ENCODE measurements at places on chromosomes 13 and 19.

DNA sequence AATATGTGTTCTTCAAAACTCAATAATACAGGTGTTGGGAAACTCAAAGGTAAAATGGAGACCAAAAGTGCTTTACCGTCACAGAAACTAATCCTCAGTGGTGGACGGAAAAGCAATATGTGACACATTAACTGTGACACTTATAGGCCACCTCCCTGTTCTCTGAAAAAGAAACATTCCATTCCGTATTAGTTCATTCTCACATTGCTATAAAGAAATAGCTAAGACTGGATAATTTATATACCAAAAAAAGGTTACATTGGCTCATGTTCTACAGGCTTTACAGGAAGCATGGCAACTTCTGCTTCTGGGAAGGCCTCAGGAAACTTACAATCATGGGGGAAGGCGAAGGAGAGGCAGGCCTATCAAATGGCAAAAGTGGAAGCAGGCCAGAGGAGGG is 435.3 kb upstream of the HTR2A start:
- DNase-seq, result no peak

DNA sequence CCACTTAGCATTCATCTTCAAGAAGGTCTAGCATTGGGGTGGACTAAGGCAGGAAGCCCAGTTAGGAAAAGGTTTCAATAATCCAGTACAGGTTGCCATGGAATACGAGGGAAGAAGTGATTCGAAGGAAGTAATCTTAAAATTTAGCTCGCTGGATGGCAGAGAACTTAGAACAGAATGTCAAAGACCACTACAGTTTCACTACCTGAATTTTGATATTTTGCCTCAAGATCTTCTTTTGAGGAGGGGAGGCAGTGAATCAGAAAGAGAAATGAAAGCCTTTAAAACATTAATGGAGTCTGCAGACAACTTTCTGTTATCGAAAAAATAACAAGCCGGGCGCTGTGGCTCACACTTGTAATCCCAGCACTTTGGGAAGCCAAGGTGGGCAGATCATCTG is 7.0 kb upstream of the RAB8A start:
- DNase-seq, result no peak

DNA sequence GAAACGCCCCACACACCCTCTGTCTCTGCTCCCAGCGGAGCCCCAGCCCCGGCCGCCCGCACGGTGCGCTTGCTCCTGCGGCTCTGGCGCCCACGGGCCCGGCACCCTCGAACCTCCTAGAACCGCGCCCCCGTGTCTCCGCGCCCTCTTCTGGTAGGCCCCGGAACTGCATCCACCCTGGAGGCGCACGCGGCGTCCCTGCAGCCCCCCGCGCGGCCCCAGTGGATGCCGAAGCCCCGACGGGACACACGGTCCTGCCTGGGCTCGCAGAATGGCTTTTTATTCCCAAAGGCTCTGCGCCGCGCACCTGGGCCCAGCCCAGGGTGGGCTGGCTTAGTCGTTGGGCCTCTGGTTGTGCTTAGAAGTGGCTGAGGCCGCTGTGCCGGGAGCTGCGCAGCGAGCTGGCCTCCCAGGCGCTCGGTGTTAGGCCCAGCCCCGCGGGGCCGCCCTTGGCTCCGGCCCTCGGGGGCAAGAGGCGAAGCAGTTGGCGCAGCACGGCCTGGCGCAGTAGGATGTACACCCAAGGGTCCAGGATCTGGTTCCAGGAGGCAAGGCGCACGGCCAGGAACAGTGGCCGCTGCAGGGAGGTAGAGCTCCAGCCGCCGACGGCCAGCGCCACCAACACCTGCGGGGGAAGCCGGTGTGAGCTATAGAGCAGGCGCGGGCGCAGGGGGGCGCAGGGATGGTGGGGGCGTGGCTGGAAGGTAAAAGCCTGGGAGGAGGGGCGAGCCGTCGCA is 2.8 kb downstream of the PTGER1 start:
- DNase-seq, result no peak

DNA sequence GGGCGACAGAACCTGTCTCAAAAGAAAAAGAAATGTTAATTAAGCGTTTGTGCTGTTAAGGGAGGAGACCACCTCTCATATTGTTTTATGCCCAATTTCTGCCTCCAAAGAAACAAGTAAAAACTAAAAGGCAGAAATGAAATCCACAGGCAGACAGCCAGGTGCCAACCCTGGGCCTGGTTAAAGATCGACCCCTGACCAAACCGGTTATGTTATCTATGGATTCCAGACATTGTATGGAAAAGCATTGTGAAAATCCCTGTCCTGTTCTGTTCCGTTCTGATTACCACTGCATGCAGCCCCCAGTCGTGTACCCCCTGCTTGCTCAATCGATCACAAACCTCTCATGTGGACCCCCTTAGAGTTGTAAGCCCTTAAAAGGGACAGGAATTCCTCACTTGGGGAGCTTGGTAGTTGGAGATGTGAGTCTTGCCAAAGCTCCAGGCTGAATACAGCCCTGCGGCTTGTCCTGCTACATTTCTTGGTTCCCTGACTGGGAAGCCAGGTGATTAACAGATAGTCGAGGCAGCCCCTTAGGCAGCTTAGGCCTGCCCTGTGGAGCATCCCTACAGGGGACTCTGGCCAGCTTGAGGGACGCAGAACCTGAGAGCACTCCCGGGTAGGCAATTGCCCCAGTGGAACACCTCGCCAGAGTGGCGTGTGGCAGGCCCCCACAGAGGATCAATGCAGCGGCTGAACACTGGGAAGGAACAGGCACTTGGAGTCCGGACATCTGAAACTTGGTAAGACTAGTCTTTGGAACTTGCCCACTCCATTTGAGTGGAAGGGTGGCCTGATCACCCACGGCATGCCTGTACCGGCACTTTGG is 748 bp upstream of the ZNF552 start:
- no peak for DNase-seq

DNA sequence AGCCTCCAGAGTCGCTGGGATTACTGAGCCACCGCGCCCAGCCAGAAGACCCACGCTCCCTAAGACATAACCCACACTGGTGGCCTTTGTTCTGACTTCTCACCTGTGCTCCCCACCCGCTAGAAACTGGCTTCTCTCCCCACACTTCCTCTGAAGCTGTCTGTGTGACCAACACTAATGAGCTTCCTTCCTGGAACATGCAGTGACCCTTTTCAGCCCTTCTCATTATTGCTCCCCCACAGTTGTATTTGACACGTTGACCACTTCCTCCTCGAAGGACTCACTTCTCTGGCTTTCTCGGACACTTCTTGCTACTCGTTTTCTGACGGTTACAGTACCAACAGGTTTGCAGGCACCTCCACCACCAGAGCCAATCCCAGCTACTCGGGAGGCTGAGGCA is 10.9 kb downstream of the NCR1 start:
- no peak for DNase-seq

DNA sequence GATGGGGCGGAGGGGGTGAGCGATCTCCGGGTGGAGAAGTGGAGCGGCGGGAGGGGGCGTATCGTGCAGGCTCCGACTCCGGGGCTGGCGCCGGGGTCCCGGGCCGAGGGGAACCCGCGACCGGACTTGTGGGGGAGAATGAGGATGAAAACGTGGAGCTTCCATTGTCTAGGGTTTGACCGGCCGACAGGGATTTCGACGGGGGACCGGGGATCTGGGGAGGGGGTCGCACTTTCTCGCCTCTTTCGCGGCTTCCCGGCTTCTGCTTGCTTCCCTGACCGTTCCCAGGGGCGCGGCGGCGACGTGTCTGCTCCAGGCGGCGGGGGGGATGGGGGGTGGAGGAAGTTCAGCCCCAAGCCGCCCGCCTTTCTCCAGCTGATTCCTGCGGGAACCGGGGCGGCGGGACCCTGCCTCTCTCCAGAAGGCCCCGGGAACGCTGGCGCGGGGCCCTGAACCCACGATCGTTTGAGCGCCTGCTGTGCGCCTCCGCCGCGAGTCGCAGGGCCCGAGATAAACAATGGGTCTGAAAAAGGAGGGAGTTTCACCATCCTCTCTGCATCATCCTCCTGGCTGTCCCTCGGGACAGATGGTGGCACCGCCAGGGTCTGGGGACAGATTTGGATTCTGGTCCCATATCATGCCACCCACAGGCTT is 790 bp downstream of the TPM4 start:
- no peak for DNase-seq

DNA sequence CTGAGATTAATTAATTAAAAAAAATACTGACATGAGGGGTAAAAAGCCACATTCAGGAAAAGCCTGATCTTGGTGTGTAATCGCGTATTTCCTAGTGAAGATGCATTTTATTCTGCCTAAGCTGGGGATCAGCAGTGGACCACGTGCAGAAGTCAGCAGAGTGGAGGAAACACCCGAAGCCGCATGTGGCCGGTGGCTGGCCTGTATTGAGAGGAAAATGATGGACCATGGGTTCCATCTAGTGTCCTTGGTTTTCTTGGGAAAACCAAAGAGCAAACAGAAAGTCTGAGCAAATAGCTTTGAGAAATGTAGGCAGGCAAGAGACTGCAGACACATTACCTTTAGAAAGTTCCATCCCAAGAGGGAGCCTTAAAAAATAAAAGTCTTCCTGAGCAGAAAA is 23.7 kb upstream of the SHISA2 start:
- no peak for DNase-seq

- DNase-seq, result peak; percentile 40
These were observed 6.1 kb downstream of the SH2D3A start for GRCh38 chr19:6761053-6761676.

- no peak for DNase-seq
These were observed 2.1 kb upstream of the CCL25 start for GRCh38 chr19:8050274-8051096.

DNA sequence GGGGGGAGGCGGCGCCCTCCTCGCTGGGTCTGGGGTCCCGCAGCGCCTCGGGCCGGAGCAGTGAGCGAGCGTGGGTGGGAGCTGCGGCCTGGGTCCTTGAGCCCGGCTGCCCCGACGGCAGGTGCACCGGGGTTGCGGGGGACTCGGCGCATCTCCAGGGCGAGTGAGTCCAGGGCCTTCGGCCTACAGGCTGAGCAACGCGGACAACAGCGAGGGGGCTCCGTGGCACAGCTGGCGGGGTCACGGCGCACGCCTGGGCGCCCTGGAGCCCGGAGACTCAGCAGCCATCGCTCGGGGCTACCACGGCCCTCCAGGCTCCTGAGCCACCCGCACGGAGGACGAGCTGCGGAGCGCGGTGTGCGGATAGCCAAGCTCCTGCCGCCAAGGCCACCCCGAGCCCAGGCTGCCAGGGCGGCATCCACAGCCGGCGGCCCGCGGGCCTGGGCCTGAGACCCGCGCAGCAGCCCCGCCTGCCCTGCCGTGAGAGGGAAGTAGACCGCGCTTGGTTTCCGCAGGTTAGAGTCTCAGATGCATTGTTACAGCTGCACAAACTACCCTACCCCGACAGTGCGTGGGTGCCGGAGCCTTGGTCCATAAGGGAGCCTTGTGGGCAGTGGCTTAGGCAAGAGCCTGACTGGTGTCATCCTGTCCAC is 253.9 kb upstream of the SGCG start:
- DNase-seq, result no peak

DNA sequence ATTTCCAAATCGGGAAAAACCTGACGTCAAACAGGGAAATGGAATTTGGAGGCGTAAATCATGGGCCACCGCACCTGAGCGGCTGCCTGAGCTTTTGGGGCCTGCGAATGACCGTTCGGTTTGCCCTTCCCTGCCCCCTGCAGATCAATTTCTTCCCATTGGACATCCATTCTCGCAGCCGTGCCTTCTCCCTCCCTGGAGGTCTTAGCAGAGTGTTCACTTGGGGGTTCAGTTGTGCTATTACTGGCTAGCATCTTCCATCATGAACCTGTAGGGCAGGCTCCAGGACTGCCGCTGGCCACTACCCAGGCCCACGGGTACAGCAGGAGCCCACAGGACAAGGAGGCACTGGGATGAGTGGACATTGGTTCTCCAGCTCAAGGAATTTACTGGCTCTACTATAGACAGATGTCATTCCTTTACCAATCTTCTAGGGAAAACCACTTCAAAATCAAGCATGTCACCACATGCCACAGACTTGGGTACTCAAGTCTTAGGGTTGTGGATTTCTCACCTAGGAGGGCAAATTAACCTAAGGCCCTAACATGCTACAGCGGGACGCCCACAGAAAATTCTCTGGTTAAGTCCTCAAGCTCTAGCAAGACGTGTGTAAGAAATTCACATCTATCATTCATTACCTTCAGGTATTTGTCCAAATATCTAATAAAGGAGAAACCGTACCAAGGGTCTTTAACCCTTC is 75.5 kb downstream of the COL4A1 start:
- no peak for DNase-seq

GRCh38 chr13:37127691-37128241 is 22.3 kb upstream of the CSNK1A1L start:
- no peak for DNase-seq

DNA sequence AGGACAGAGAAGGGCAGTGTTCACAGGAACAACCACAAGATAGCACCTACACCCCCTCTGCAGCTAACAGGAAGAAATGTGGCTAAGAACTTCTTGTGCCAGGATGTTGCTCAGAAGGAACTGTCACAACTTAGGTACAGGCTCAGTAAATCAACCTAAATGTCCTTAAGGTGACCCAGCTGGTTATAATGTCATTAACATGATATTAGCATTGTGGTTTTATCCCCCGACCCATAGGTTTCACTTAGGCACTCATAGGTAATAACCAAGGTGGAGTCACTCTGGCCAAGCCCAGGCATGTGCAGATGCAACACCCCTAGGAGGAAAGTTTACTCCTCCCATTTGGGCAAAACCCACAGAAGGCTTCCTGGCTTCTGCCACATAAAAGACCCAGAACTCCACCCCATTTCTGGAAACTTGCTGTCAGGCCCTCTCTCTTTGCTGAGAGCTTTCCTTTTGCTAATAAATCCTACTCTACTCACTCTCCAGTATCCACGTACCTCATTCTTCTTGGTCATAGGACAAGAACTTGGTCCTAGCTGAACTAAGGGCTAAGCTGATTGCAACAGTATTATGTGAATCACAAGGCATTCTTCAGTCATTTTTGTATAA is 951.3 kb downstream of the SLITRK5 start:
- DNase-seq, result no peak

- no peak for DNase-seq
These were observed 23.7 kb downstream of the ZNF175 start for GRCh38 chr19:51594774-51595109.

DNA sequence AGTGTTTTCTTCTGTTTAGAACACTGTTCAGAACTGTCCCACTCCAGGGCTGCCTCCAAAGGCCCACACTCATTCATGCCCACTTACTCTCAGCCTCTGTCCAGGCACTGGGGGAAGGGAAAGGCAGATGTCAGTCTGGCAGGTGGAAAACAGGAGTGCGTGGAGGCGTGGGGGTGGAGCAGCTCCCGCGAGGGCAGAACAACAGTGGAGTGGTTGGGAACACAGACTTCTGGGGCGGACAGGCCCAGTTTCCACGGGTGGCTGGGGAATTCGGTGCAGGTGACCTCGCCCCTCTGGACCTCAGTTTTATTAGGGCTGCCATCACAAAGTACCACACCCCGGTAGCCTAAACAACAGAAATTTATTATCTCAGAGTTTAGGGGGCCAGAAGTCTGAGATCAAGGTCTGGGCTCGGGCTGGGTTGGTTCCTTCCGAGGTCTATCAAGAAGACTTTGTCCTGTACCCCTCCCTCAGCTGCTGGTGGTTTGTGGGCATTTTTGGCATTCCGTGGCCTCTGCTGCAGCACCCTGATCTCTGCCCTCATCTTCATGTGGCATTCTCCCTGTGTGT is 59.7 kb downstream of the SIPA1L3 start:
- no peak for DNase-seq

GRCh38 chr13:31978021-31978420 is 53.6 kb upstream of the FRY start:
- no peak for DNase-seq

Measured in SW 1271 (cell line).